ENCODE measurements at places on chromosomes 3 and 15.

DNA sequence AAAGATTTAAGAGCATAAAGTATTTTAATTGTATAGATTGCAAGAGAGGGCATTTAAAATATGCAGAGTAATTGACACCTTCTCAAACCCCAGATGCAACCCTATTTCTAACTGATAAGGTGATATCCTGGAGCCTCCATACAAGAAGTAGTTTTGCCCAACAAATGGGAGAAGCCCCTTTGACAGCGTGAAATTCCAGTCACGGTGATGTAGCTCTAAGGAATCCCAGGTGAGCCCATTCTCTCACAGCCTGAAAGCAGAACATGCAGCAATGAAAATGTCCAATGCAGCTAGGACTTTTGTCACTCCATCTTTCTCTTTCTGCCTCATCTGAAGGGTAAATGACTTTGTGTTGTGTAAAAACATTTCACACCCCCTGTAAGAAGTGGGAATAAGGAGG, 96.4 kb downstream of the TMEM212 start:
- no peak for DNase-seq

DNA sequence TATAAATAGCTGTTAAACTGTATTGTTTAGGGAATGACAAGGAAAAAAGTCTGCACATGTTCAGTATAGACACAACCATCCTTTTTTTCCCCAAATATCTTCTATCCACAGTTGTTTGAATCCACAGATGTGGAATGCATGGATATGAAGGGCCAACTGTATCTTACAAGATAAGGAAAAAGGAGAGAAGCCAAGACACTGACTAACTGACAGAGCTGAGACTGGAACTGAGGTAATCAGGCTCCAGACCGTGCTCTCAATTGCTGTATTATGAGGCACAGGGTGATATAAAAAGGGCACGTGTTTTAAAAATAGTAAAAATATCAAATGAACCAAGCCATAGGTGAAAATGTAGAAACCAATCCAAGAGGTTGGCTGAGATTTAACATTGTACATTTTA, 49.0 kb downstream of the DHX36 start:
- DNase-seq = no peak

DNA sequence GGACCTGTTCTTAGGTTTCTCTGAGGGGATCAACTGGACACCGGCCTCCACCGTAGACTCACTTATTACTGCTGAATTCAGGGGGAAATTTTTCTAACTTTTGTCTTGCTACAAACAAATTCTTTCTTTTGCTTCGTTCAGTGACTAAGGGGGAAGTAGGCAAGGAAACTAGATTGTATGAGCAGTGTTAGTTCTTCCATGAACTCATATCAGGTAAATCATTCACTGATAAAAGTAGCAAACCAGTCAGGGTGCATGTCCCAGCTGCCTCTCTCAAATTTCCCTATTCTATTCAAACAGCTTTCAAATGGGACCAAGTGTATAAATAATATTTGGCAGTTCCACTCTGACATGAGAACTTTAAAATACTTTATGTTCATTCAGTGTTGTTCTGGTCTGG, 7.3 kb upstream of the CCDC13 start:
- no peak for DNase-seq

DNA sequence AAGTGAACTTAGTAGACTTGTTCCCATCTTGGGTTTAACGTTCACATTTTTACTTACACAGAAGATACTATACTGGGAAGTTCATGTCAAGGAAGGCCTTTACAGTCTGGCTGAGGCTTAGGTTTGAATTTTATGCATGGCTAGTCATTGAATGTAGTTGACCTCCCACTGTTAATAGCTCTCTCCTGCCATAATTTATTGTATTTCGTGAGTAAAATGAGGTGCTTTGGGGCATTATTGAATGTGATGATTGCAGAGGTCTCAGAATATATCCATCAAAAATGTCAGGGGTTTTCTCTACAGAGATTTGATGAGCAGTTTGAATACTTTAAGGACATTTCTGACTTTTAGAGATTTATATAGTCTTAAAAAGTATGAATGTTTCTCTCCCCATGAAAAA, 356.6 kb upstream of the GRM7 start:
- DNase-seq = no peak

DNA sequence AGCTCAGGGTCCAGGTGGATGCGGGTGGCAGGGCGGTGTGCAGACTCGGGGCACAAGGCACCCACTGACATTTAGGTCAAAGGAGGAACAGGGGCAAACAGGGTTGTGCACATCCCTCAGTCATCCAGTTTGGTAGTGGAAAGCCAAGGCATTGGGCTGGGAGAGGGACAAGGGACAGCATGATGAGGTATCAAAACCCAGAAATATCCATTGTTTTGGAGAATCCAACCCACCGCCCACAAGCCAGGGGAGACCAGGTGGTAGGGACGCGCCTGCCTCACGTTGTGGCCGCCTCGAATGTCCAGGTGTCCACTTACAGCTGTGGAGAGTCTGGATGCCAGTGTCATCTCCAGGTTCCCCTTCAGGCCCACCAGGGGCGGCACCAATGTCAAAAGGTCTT, 33.3 kb downstream of the SLC41A3 start:
- DNase-seq = no peak

- DNase-seq = no peak
Measured at GRCh38 chr3:124883766-124884473, 3.2 kb downstream of the ITGB5 start.

- DNase-seq = no peak
Measured at GRCh38 chr3:86830566-86830965, 160.4 kb downstream of the VGLL3 start.

GRCh38 chr3:88742674-88743507, 364.5 kb upstream of the EPHA3 start:
- DNase-seq = no peak

DNA sequence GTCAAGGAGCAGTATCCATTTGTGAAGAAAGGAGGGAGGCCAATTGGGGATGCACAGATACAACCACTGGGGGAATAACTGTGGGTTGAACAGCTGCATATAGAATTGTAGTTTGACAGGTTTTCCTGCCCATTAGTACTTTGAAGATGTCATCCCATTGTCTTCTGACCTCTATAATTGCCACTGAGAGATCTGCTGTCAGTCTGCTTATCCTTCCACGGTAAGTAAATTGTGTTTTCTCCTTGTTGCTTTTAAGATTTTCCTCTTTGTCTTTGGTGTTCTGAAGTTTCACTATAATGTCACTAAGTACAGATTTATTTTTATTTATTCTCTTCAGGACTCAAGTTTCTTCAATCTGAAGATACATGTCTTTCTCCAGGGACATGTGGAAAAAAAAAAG, 56.6 kb downstream of the MOBP start:
- no peak for DNase-seq

DNA sequence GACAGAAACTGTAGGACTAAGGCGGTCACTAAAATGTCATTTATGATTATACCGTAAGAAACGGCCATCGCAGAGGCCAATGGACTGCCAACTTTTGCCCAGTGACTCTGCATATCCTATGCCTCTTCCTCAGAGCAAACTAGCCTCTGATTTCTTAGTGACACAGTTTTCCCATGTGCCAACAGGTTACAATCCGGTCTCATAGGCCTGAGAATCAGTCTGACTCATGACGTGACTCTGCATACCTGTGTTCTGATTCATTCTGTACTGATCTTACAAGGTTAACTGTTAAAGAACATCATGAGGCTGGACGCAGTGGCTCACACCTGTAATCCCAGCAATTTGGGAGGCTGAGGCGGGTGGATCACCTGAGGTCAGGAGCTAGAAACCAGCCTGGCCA, 17.8 kb downstream of the RUBCN start:
- no peak for DNase-seq

- no peak for DNase-seq
Measured at GRCh38 chr15:57784081-57784511, 77.6 kb downstream of the POLR2M start.

DNA sequence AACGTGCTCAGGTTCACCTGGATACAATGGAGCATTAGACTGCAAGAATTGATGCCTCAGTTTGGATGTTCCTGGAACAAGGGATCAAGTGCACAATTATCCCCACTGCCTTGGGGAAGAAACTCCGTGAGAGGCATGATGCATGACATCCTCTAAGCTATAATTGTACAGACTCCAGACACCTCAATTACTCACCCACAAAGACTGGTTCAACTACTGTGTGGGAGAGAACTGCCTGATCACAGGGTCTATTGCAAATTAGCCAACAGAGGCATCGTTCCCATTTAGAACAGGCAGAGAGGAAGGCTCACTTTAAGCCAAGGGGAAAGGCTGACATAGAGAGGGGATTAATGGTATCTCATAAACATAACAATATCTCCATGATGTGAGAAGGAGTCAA, 43.5 kb downstream of the ARRDC4 start:
- no peak for DNase-seq

GRCh38 chr3:31392568-31392967, 140.2 kb upstream of the STT3B start:
- no peak for DNase-seq

GRCh38 chr15:33099739-33100138, 94.8 kb downstream of the FMN1 start:
- no peak for DNase-seq

- DNase-seq = no peak
Measured at GRCh38 chr3:4571690-4572334, 78.7 kb downstream of the ITPR1 start.

DNA sequence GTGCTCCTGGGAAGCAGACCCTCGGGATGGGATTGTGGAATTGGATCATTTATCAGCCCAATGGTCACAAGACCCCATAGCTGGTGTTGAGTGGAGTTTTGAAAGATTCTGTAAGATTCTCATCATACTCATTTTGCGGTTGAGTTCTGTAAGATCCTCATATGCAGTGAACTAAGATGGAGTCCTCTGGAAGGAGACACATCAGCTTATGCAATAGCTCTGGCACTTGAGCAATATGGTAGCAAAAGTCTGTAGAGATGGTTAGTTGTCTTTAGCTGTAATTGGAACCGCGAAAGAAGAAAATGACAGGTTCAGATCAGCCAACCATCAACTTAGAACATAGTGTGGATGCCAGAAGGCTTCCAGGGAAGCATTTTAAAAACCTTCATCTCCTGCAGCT, 184.5 kb upstream of the TSC22D2 start:
- DNase-seq = no peak

DNA sequence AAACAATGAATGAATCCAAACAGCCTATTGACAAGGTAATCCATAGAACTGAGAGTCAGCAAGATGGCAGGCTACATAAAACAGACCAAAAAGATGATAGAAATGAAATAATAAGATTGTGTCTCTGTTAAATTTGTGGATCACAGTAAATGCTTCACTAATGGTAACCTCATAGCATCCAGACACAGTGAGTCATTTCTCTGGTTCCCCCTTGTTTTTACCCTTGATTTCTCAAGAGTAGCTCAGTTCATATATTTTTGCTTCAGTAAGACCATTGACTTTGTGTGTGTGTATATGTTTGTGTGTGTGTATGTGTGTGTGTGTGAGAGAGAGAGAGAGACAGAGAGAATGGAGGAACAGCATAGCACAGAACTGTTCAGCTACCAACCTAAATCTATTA, 546.9 kb downstream of the RBMS3 start:
- DNase-seq = no peak

DNA sequence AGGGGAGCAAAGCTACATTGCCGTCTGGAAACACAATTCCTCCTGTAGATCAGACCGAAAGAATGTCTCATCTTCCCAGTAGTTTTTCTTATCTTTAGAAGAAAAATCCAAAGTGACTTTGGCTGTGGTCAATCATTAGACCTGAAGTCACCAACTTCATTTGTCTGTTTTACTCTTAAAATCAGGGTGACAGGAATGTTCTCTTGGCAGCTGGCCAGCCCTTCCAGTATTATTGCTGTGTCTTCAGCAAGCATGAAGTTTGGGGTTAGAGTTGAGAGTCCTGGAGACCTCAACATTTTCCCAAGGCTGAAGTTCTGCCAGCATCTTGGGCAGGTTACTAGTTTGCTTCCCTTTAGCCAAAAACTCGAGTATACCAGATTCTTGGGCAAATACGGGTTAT, 32.5 kb downstream of the RSL24D1 start:
- no peak for DNase-seq

DNA sequence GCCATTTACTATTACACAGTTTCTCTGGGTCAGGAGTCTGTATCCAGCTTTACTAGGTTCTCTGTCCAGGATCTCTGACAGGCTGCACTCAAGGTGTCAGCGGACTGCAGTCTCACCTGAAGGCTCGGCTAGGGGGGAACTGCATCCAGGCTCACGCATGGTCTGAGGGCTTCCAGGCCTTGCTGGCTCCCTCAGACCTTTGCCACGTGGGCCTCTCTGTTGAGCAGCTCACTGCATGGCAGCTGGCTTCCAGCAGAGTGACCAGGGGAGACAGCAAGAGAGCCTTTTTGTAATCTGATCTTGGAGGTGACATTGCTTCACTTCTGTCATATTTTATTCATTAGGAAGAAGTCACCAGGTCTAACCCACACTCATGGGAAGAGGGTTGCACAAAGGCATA, 152.3 kb downstream of the CACNA2D3 start:
- no peak for DNase-seq

- DNase-seq = no peak
Measured at GRCh38 chr3:133377396-133377795, 22.5 kb upstream of the BFSP2 start.

- no peak for DNase-seq
Measured at GRCh38 chr15:100764778-100765466, 114.7 kb upstream of the ALDH1A3 start.

GRCh38 chr3:178480795-178481194, 55.4 kb upstream of the KCNMB2 start:
- no peak for DNase-seq

DNA sequence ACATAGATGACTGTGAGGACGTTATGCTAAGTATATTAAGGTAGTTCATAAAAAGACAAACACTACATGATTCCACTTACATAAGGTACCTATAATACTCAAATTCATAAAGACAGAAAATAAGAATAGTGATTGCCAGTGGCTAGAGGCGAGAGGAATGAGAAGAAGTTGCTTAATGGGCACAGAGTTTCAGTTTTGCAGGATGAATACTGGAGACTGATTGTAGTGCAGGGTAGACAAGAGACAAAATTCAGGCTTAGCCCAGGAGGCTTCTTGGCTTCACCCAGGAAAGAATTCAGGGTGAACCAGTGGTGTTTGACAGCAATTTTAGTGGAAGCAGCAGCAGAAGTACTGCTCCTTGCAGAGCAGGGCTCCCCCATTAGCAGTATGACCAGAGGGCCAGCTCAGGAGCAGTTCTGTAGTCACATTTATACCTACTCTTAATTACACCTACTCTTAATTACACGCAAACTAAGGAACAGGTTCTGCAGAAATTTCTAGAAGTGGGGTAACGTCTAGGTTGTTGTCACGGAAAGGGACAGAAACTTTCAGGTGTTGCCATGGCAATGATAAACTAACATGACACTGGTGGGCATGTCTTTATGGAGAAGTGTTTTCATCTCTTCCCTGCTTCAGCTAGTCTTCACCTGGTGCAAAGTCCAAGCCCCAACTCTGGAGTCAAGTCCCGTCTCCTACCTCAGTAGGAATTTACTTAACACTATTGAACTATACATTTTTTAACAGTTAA, 55.2 kb downstream of the TBL1XR1 start:
- DNase-seq = no peak

All from occipital lobe (tissue), 3 donors.